Progenitor cell of endocrine pancreas (in vitro differentiated cells): ENCODE measurements at places on chromosomes 6 and 20.

DNA sequence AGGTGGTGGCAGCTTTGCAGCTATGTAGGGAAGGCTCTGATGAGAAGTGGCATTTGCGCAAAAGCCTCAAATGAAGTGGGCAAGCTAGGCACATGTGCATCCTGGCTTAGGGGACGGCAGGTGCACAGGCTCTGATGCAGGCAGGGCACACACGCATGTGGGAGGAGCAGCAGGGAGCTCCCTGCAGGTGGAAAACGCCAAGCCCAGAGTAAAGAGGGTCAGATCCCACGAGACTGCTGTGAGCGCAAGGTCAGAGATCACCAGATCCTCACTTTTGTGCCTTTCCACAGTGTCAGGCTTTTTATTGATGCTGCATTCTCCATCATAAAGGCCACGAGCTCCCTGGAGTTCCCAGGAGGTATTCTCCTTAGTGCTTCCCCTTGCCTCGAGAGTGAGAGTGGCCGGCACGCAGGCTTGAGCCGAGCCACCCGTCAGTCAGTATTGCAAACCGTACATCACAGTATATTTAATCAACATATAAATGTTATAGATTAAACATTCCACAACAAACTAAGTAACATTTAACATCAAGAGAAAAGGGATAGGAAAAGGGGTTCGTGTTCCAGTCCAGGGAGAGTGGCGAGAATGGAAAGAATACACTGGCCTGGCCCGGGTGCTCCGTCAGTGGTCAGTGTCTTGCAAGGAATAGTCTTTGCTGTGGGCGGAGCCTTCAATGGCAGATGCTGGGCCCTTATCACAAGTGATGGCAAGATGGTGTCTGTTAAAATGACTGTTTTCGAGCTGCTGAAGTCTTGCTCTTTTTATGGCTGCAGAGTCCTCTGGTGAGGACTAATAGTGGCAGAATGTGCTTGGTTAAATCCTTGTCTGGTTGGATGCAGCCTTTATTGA, 109.4 kb downstream of the SYNDIG1 start:
- no peak for DNase-seq

DNA sequence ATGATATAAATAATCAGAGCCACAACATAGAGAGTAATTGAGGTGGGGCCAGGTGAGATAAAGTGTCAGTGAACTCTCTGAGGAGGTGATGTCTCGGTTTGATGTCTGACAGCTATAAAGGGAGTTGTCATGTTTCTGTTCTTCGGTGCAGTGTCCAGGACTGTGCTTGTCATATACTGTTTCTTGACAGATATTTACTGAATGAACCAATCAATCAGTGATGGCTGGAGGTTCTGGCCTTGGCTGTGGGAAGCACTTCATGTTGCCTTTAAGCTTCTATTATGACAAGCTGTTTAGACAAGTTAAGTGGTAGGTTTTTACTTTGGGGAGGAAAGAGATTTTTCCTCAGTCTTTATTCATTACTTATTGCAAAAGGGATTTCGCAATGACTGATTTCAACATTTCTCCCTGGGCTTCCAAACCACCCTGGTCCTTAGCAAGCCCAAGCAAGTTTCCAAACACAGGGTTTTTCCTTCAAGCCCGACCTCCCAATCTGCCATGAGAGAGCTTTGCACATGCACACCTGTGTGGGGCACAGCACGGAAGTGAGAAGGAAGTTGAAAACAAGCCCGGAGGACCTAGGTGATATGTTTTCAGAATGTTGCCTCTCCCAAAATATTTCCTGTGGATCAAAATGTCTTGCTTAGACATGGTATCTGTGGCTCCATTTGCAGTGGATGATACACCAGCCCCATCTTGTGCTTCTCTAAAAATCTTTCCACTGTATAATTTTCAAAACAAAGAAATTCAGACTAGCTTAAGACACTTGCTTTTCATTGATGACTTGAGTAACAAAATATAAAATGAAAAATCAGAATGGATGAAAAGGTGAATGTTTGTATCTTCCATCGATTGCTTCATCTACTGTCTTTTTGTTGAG, 567.3 kb upstream of the BTBD3 start:
- no peak for DNase-seq

GRCh38 chr6:120228297-120228696, 878.7 kb upstream of the MAN1A1 start:
- DNase-seq = no peak

DNA sequence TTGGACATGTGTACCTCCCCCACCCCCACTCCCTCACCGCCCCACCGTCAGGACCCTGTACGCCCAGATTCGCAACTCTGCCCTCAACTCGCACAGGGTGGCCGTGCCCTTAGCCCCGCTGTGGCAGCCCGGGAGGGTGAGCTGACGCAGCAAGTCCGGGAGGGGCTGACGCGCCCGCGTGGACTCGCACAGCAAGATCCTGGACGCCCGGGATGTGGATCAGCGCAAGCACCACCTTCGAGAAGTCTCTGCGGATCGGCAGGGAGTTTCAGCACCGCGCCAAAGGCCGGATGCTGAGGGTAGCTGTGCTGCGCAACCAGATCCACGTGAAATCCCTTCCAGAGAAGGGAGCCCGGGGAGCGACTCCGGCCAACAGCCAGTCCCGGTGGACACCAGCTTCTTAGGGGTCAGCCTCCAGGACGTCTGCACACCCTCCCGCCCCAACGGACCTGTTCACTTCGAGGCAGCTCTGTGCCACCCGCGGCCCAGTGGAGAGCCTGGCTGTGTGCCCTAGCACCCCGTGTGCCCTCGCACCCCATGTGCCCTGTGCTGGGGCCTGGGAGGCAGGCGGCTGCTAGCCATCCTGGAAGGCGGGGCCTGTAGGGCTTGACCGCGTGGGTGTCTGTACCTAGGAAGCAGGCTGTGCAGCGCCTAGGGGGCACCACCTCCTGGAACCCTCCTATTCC, 6.7 kb upstream of the GJA10 start:
- DNase-seq = no peak

GRCh38 chr6:153966001-153966400, 73.0 kb upstream of the OPRM1 start:
- no peak for DNase-seq

- no peak for DNase-seq
Observed at GRCh38 chr20:20593447-20594170, 118.8 kb downstream of the RALGAPA2 start.

DNA sequence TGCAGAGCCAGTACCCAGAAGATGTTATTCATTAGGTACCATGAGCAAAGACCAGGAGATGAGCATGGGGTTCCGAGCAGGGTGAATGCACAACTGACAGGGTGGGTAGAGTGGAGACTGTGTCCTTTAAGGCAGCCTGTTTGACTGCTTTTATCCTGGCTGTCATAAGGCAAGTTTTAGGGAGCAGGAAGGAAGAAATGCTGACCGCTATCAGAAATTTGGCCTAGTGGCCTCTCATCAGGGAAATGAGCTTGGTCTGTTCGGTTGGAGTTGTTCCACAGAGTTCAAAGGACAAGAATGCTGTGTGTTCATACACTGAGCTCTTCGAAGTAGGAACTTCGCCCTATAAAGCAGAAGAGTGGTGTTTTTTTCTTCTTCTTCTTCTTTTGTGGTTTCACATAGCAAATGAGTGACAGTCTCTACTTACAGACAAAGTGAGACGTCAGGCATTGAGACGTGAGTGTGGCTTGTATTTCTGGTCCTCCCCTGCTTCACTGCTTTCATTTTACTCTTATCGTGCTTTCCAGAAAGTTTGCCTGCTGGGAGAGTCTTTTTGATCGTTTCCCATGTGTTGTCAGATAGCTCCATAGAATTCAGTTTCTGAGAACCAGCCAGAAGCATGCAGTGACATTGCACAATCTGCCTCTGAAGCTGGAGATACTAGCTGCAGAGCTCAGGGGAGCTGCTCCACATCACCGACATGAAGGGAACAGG, at the start of gene CASS4:
Gene CASS4, plus strand, starts transcription at position 502 of the 714 bp plus-strand sequence. Its CDS starts 199 bp downstream, at position 701.
- DNase-seq = no peak

DNA sequence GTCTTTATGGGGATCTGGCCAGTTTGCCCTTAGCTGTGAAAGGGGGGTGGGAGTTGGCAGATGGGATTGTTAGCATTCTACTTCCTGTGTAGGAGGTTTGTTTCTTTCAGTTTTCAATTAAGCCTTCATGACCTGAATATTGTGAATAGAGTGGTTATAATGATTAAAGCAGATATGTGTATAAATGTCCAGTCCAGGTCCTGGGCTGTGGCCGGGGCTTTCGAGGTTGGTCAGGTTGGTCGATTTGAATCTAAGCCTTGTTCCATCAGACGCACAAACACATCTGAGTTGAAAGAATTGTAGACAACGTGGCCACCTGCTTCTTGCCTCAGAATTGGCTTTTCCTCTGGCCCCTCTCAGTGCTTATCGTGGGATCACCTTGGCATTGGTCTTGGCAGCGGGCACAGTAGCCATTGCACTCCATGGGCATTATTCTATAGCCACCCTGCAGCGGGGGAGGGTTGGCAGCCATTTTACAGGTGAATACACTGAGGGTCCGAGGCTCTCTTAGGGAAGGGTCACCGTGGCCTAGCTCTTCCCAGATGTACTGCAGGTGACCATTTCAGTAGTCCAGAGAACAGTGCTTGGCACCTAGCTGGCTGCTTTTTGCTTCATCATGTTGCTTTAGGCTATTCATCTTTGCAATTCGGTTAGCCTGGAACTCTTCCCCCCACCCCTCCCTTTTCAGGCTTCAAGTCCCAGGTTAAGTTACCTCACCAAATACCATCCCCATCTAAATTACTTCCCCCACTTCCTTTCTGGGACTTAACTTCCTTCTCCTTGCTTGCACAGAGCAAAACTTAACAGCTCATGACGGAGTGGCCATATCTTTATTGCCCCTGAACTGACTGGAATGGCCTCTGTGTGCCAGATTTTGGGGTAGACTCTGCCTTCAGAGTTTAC, 1.1 kb downstream of the RNF114 start:
- DNase-seq = no peak

- DNase-seq = peak; percentile 76
Observed at GRCh38 chr6:41591859-41592502, 45.8 kb downstream of the FOXP4 start.

DNA sequence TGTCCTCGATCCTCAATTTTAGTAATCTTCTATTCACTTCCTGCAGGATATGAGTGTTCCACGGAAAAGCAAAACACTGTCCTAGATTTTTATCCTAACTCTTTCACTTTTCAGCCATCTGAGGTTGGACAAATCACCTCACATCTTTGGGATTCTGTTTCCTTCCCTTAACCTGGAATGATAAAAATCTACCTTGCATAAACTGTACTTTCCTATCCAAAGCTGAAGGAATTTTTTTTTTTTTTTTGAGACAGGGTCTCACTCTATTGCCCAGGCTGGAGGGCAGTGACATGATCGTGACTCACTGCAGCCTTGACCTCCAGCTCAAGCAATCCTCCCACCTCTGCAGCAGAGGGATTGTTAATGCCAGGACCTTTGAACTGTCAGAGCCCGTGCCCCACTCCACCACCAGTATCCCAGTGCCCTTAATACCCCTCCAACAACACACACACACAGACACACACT, 20.5 kb downstream of the CAPN11 start:
- DNase-seq = no peak

- no peak for DNase-seq
Observed at GRCh38 chr6:132063738-132064137, 112.6 kb upstream of the CCN2 start.

GRCh38 chr6:143912671-143913070, 48.4 kb downstream of the ZC2HC1B start:
- no peak for DNase-seq

DNA sequence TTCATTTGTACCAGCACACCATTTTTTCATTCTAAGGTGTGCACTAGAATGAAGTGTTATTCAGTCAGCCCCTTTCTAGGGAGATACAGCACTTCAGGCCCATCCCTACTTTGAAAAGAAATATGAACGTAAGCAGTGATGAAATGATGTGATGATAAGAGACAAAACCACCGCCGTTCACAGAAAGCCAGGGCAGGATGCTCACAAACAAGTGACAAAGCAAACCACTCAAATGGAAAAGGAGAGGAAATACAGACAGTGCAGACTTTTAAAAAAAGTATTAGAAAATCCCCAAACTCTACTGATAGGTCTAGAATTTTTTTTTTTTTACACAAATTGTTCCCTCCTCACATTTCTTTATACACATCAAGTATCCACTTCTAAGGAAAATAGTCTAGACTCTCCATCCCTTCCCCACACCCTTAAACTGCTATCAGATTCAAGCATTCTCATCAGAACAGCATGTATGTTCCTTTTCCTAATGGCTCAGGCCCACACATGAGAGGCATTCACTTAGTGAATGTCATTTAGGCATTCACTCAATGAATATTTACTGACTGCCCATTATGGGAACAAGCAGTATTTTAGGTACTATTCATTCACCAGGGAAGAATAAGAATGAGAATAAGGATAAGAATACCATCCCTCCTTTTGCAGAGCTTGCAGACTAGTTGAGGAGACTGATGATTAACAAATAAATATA, 243.5 kb downstream of the GMPR start:
- no peak for DNase-seq

DNA sequence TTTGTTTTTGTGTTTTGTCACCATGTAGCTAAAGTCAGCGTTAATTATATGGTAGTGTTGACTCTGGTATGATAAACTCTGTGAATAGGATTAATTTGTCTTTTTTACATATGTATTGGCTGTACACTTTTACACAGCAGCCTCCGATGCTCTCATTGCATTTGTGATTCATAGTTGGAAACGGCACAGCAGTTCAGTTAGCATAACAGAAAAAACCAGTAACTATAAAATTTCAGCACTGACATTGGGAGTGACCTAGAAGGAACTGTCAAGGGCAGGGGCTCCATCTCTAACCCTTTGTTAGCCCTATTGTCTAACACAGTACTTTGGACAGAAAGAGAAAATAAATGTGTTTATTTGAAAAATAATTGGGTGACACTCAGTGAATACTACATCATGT, 5.6 kb upstream of the BEND6 start:
- DNase-seq = no peak

DNA sequence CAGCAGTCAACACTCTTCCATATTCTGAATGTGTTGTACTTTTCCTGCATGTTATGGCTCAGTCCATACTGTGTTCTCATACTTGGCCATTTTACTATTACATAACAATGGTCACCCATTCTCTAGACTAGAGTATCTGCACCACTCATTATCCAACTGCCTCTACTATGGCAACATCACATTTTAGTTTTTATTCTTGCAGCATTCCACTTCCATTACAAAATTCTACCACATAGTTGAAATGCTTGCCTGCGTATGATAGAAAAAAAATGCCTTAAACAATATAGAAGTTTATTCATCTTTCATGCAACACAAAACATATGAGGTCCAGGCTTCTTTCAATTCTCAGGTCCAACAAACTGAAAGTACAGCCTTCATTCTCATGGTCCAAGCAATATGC, 128.0 kb downstream of the TENT5A start:
- no peak for DNase-seq

DNA sequence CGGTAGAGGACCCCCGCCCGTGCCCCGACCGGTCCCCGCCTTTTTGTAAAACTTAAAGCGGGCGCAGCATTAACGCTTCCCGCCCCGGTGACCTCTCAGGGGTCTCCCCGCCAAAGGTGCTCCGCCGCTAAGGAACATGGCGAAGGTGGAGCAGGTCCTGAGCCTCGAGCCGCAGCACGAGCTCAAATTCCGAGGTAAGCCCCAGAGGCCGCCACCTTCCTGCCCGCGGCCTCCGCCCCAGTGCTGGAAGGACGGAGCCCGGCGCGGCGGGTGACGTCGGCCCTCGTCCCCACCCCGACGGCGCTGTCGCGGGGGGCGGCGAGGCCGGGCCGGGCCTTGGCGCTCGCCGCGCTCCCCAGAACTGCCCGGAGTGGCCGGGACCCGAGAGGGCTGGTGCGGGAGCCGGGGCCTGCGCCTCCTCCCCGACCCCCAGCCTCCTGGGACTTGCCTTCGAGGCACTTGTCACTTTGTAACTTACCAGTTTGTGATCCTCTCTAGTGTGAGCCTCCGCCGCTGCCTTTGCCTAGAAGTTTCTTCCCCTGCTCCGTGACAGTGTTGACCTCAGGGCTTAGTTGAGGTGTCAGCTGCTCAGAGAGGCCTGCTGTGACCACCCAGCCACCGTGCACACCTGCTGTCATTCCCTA, 417 bp downstream of the VAPB start:
- peak; percentile 27 for DNase-seq
